ENCODE measurements at places on chromosomes 1 and 21. TPM values are rescaled to one million over a fixed set of nuclear protein-coding genes. Genes with fewer than 3 reads are reported as not detected.

DNA sequence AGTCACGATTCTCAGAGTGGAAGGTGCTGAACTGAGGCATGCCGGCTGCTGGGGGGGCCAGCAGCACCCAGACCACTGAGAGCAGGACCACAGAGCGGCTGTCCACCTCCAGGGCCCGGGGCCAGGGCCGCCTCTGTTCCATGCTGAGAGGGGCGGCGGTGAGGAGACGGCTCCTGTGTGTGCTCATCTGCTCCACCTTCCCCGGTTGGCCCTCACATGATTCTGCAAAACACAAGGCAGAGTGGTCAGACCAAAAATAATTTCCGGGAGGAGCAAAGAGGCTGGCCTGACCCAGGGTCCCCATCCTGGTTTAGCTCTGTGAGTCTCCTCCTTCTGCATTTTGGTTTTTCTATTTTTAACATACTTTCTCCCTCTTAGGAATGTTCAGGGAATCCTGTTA is 26.4 kb downstream of the PLXNA2 start:
- no peak for DNase-seq
- H3K4me3 ChIP-seq = no peak overlapping the region
- peaks cover 13% of the 10 kb centered on the region for H3K27me3 ChIP-seq
- no peaks in the 10 kb centered on the region for H3K4me1 ChIP-seq
- H3K27ac ChIP-seq = no peak overlapping the region

GRCh38 chr1:229037806-229038405 is 233.0 kb upstream of the RAB4A start:
- peaks cover 40% of the 10 kb centered on the region for H3K4me1 ChIP-seq
- H3K4me3 ChIP-seq = no peak overlapping the region
- H3K36me3 ChIP-seq = peaks cover 4% of the 10 kb centered on the region

DNA sequence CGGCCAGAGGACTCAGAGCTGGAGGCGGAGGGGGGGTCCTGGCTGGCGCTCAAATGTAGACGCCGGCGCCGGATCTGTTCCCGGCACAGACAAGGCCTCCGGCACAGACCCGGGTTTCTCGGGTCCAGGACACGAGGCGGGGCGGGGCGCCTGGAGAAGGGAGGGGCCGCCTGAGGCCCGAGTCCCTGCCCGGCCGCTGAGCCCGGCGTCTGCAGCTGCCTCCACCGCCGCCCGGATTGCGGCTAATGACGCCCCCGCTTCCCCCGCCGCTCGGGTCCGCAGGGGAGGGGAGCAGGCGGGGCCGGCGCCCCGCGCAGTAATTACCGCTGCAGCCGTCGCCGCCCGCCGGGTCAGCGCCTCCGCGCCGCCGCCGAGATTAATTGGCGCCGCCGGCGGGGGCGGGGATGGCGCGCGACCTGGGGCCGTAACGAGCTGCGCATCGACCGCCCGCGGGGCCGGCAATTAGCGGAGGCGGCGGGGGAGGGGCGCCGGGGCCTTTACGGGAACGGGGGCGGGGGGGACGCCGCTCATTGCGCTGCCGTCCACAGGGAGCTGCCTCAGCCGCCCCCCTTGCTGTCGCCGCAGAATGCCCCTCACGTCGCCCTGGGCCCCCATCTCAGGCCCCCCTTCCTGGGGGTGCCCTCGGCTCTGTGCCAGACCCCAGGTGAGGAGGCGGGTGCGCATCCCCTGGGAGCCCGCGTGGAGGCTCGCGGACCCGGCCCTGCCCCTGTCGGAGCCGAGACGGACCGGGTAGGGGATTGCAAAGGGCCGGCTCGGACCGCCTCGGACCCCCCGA is 17.3 kb downstream of the NOC2L start:
- H3K27me3 ChIP-seq = peaks cover 32% of the 10 kb centered on the region
- peaks cover 7% of the 10 kb centered on the region for H3K36me3 ChIP-seq
- H3K4me1 ChIP-seq = peaks cover 4% of the 10 kb centered on the region
- DNase-seq = no peak
- no peak overlapping the region for H3K27ac ChIP-seq
- no peak overlapping the region for H3K4me3 ChIP-seq

- H3K27ac ChIP-seq = no peak overlapping the region
- H3K4me3 ChIP-seq = no peak overlapping the region
- no peak for DNase-seq
- no peaks in the 10 kb centered on the region for H3K36me3 ChIP-seq
These were observed 847.3 kb upstream of the ADAMTS5 start for GRCh38 chr21:27814226-27814625.

CD52 gene
- total RNA-seq = 1,924 TPM

GRCh38 chr1:40870135-40870728 is 8.1 kb upstream of the CITED4 start:
- DNase-seq = no peak
- H3K4me3 ChIP-seq = no peak overlapping the region
- H3K36me3 ChIP-seq = peaks cover 5% of the 10 kb centered on the region

GRCh38 chr1:61107638-61108037 is 25.3 kb downstream of the NFIA start:
- no peaks in the 10 kb centered on the region for H3K27me3 ChIP-seq
- H3K36me3 ChIP-seq = no peaks in the 10 kb centered on the region
- no peak for DNase-seq
- H3K27ac ChIP-seq = no peak overlapping the region
- no peaks in the 10 kb centered on the region for H3K4me1 ChIP-seq

- DNase-seq = peak; percentile 61
- H3K4me3 ChIP-seq = no peak overlapping the region
- H3K27me3 ChIP-seq = no peaks in the 10 kb centered on the region
- no peak overlapping the region for H3K27ac ChIP-seq
These were observed 269.8 kb downstream of the S1PR1 start for GRCh38 chr1:101506541-101507164.

XCL2 gene
- not detected for total RNA-seq

DNA sequence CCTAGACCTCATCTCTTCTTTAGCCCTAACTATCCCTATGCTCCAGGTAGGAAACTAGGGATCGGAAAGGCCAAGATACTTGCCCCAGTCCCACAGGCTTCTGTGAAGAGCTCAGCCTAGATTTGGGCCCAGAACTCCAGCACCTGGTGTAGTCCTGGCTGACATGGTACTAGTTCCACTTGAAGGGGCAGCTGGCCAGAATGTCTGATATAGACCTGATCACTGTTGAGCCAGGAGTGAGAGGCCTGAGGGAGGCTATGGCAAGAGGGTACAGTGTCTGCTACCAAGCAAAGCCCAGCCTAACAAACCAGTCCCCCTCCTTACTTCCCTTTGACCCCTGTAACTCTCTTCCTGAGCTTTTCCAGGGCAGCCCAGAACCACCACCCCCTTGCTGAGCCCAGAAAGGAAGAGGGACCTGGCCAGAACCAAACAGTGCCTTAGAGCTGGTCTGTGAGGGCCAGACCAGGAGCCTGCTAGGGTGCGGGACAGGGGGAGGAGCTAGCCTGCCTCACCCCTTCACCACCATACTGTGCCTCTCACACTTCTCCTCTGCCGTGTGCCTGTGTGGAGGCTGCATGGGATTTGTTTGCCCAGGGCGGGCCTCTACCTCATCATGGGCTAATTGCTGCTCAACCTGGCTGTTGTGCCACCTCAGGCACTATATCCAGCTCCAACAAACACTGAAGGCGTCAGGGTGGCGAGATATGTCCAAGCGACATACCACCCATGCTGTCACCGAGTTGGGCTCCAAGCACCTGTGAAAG is 10.9 kb downstream of the POMGNT1 start:
- no peak for DNase-seq
- no peak overlapping the region for H3K4me3 ChIP-seq
- no peaks in the 10 kb centered on the region for H3K27me3 ChIP-seq
- H3K27ac ChIP-seq = no peak overlapping the region

DNA sequence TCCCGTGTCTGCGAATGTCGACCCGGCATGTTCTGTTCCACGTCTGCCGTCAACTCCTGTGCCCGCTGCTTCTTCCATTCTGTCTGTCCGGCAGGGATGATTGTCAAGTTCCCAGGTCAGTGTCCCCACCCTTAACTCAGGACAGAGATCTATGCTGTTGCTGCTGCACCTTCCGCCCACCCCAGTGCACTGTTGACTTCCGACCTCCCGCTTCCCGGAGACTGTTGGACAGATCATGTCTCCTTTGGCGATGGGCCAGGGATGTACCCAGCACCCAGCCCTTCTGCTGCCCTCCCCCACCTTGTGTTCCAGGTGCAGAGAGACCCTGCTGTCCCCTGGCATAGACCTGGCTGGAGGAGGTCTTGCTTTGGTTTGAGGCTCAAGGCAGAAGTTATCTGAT is 41.3 kb downstream of the TNFRSF8 start:
- no peaks in the 10 kb centered on the region for H3K27me3 ChIP-seq
- H3K36me3 ChIP-seq = peaks cover 4% of the 10 kb centered on the region
- no peak for DNase-seq
- no peak overlapping the region for H3K27ac ChIP-seq

GRCh38 chr1:192080684-192081083 is 77.6 kb upstream of the RGS18 start:
- H3K27ac ChIP-seq = no peak overlapping the region
- no peaks in the 10 kb centered on the region for H3K36me3 ChIP-seq
- H3K27me3 ChIP-seq = no peaks in the 10 kb centered on the region
- H3K4me1 ChIP-seq = no peaks in the 10 kb centered on the region
- no peak overlapping the region for H3K4me3 ChIP-seq

GRCh38 chr21:17925899-17926298 is 106.7 kb upstream of the C21orf91 start:
- peaks cover 2% of the 10 kb centered on the region for H3K4me1 ChIP-seq
- H3K4me3 ChIP-seq = no peak overlapping the region
- H3K27ac ChIP-seq = no peak overlapping the region
- no peaks in the 10 kb centered on the region for H3K36me3 ChIP-seq

DNA sequence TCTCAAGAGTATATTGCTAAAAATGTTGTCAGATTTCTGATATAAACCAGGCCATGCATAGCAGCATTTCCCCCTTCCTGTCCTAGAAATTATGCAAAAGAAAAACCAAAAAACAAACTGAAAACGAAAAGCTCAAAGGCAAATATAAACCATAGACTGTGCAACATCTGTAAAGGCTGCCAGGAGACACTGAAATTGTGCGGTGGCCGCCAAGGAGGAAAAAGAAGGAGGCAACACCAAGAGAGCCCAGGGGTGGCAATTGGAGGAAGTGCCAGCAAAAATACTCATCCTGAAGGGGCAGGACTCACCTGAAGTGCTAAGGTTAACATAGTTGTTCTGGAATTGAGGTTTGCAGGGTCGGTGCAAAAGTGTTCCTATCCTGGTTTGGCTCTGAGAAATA is 92.0 kb downstream of the RWDD3 start:
- H3K36me3 ChIP-seq = no peaks in the 10 kb centered on the region
- H3K4me3 ChIP-seq = no peak overlapping the region
- no peak overlapping the region for H3K27ac ChIP-seq
- H3K27me3 ChIP-seq = no peaks in the 10 kb centered on the region

IFFO2 gene
- total RNA-seq = 21.7 TPM

- no peak overlapping the region for H3K4me3 ChIP-seq
- peaks cover 27% of the 10 kb centered on the region for H3K27me3 ChIP-seq
- peaks cover 4% of the 10 kb centered on the region for H3K36me3 ChIP-seq
- no peak overlapping the region for H3K27ac ChIP-seq
These were observed 16.9 kb upstream of the VANGL1 start for GRCh38 chr1:115624859-115625258.

GRCh38 chr1:151837884-151838221 is 1.8 kb downstream of the C2CD4D start:
- peaks cover 4% of the 10 kb centered on the region for H3K27me3 ChIP-seq
- H3K36me3 ChIP-seq = peaks cover 2% of the 10 kb centered on the region
- H3K27ac ChIP-seq = peak overlapping the region; percentile 92

GRCh38 chr1:51115714-51116404 is 13.8 kb downstream of the C1orf185 start:
- no peak overlapping the region for H3K27ac ChIP-seq
- no peaks in the 10 kb centered on the region for H3K36me3 ChIP-seq
- no peak overlapping the region for H3K4me3 ChIP-seq
- no peaks in the 10 kb centered on the region for H3K4me1 ChIP-seq
- H3K27me3 ChIP-seq = peaks cover 14% of the 10 kb centered on the region
- DNase-seq = no peak

PTGS2 gene
- total RNA-seq = not detected

DNA sequence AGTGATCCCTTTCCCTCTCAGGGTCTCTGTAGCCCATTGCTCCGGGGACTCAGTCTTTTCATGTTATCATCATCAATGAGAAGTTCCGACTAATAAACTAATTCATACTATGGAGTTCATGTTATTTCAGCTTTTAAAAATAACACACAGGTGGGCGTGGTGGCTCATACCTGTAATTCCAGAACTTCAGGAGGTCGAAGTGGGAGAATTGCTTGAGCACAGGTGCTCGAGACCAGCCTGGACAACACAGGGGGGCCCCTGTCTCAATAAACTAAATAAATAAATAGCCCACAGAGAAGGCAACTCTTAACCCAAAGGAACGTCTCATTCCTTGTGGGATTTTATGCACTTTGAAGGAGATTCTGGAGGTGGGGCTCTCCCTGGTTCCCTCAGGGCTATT is 14.5 kb downstream of the MYBPH start:
- H3K27me3 ChIP-seq = peaks cover 18% of the 10 kb centered on the region
- H3K36me3 ChIP-seq = no peaks in the 10 kb centered on the region
- H3K4me3 ChIP-seq = no peak overlapping the region
- no peaks in the 10 kb centered on the region for H3K4me1 ChIP-seq

Measured in activated CD4-positive, alpha-beta T cell treated with anti-CD3 and anti-CD28 coated beads, Interleukin-2, amount 10 ng/mL, durations not matched to agents 7 days and 5 days (primary cell).